ENCODE measurements at places on chromosomes 1 and 21.

DNA sequence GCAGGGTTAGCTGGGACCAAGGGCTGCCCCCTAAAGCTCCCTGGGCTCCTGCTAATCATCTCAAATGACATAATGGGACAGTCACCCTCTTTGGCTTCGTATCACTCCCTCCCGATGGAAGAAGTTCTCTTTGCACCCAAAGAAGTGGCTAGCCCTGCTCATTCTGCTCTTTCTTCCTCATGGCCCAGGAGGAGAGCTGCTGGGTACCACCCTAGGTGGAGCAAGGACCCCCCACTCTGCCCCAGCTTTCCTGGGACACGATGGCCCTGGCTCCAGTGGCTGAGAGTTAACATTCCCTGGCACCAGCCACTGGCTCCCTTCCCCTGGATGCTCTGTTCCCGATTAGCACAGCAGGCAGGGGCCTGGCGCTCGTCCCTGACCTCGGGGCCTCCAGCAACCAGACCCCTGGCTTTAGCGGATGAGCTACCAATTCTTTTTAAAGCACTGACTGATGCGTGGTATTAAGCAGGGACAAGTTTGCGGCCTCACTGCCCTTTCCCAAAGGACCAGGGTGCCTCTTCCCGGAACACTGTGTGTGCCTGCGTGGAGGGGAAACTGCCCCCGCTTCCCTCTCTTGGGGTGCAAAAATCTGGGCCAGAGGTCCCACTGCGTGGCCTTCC is 1.2 kb downstream of the MYOM3 start:
- DNase-seq: no peak

GRCh38 chr1:27872802-27873551 is 633 bp downstream of the THEMIS2 start:
- DNase-seq: peak; percentile 35

DNA sequence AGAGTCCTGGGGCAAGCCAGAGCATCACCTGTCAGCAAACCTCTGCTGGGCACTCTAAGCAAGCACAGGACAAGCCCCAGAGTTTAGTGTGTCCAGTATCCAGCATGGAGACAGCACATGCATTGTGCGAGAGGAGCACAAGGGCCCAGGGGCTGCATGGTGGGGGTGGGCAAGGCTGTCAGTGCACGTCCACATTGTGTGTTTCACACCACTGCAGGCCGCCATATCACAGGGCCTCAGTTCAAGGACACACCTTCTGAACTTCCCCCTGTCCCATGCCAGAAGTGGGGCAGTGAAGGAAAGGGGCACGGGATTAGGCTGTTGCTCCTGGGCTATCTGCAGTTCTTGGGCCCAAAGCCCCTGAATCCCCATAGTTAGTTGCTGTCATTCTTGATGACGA is 782 bp upstream of the TSTD1 start:
- no peak for DNase-seq

GRCh38 chr1:11046625-11047365 is at the start of gene MASP2:
Gene MASP2 (minus strand): TSS chr1:11047239. CDS start chr1:11047207, 32 bp downstream.
- no peak for DNase-seq

DNA sequence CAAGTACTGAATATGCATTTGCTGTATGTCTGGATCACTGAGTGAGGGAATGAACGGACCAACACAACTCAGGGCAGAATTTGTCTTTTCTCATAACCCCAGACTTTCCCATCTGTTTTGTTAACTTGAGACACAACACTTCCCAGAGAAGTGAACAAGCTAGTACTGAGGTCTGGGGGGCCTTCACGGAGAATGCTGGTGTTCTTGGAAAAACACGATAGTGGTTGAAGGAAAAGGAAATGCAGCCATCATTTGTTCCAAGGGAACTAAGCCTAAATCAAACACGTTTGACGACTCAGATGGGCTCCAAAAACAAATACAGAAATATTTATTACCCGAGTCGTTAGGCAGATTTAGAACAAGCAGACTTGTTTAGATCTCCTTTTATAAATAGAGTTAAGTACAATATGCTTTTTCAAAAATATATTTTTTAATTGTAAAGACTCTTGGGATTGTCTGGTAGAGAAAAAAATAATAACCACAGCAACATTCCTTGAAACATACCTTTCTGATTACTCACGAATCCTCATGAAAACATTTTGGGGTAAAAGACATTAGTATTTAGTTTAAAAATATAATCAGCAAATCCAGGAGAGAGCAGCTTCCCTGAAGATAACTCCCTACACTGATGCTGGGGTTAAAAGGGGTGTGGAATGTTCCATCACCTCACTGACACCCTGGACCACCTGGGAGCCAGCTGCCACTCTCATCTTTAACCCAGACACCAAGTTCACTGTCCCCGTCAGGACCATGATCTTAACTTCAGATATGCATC is 427.7 kb upstream of the RUNX1 start:
- DNase-seq: no peak

DNA sequence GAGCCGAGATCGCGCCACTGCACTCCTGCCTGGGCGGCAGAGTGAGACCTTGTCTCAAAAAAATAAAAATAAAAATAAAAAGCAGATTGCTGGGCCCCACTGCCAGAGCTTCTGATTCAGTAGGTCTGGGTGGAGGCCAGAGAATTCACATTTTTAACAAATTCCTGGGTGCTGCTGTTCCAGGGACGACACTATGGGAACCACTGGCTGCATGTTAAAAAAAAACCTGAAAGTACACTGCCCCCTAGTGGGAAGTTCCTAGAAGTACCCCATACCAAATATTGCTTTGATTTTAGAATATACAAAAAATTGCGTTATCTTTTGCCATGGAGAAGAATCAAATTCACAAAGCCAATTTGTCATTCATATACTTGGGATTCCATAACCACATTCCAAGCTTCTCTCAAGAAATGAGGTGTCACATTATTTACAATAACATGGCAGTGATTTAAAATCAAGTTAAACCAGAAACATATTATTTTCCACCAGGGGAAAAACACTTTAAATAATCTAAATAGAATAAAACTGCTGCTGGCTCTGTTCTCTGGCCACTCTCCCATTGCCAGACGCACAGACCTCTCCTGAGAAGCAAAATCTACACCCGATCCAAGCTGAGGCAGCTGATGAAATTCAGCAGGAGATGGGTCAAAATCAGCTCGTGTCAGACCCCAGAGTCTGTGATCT is 27.4 kb downstream of the SYF2 start:
- no peak for DNase-seq

- no peak for DNase-seq
Measured at GRCh38 chr1:77424236-77424635, 142.4 kb downstream of the AK5 start.

- DNase-seq: no peak
Measured at GRCh38 chr1:186887203-186887602, 58.5 kb downstream of the PLA2G4A start.

GRCh38 chr1:20834780-20835179 is 47.7 kb upstream of the HP1BP3 start:
- DNase-seq: no peak

DNA sequence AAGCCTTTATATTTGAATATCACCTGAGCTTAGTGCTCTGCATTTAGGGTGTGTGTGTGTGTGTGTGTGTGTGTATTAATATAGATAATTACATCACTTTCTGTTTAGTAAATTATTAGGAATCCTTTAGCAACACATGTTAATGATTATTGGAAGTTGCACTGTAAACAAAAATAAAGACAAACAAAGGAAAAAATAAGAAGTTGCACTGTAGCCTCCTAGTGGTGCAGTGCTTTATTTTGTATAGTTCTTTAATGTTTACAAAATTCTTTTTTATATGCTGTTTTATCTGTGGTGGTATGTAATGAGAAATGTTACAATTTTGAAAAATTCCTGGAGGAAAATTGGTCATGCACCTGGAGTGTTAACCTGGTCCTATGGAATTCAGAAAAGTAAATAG is 69.2 kb downstream of the UBE4B start:
- DNase-seq: no peak

DNA sequence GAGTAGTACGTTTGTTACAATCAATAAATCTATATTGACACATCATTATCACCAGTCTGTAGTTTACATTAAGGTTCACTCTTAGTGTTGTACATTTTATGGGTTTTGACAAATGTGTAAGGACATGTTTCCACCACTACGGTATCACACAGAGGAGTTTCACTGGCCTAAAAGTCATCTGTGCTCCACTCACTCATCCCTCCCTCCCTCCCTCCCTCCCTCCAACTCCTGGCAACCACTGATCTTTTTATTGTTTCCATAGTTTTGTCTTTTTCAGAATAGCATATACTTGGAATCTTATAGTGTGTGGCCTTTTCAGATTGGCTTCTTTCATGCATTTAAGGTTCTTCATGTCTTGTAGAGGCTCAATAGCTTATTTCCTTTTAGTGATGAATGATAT is 44.1 kb upstream of the RHOU start:
- DNase-seq: no peak

All from nephron progenitor cell (in vitro differentiated cells).